ENCODE measurements at places on chromosomes 13 and 19. TPM values are rescaled to one million over a fixed set of nuclear protein-coding genes. Genes with fewer than 3 reads are reported as not detected.

GRCh38 chr13:25872481-25873241, 179.2 kb downstream of the SHISA2 start:
- DNase-seq = no peak

GRCh38 chr19:48329167-48329891, 4.0 kb downstream of the EMP3 start:
- peak; percentile 62 for DNase-seq

Gene PABPC3
- total RNA-seq = 0.47 TPM

GRCh38 chr13:37138169-37138568, 32.7 kb upstream of the CSNK1A1L start:
- DNase-seq = no peak

DNA sequence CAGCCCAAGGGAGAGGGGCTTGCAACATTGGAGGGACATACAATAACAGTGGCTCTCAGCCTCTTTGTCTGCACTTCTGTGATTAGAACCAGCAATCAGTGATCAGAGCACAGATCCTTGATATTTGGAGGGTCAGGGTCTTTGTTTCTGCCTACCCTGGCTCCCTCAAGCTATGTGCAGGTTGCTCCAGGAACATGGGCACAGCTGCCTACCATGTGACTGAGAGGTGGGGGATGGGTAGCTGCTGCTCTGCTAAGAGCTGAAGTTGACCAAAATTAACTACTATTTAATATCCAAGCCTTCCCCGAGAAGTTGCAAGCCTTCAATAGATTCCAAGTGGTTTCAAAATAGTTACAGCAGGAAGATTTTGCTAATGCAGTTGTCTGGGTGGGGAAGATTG, 202.6 kb downstream of the ZIC5 start:
- no peak for DNase-seq

DNA sequence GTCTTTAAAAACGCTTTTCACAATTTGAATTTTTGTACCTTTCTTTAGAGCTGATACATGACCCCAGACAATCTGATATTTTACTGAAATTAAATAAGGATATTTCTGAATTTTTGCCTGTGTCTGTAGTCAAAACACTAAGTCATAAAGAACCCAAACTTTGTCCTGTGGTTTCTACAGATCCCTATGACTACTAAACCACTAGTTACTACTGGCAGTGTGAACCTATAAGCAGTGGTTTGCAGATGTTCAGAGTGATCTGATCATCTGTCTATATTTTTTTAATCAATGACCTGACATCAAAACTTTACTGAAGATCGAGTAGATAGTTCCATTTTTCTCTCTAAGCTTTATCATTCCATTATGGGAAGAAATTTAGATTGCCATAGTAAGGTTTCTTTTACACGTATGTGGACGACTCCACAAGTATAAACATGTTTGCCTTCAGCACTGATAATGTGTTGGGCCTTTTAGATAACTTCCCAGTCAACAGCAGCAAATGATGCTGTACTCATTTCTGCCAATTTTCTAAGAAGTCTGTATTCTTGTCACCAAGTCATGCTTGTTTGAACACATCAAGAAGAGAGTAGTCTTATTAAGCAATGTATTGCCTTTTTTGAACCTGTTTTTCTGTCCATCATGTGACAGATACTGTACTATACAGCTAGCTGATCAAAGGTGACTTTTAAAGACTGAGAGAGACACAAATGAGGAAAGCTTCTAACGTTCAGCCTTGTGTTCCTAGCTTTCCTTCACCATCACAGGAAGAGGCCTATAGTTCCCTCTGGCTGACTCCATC, 21.8 kb downstream of the POLR1D start:
- no peak for DNase-seq

All from T-cell (primary cell).